Activated CD8-positive, alpha-beta T cell treated with anti-CD3 and anti-CD28 coated beads, Interleukin-2, amount 10 ng/mL, durations not matched to agents 7 days and 5 days (primary cell): ENCODE measurements at places on chromosomes 5 and 9.
A peak's percentile ranks its signal among the peaks of the same experiment; 100 is the strongest.

GRCh38 chr5:80138486-80138885 is 103.3 kb downstream of the THBS4 start:
- H3K27ac ChIP-seq: peak overlapping the region; percentile 77
- no peaks in the 10 kb centered on the region for H3K27me3 ChIP-seq
- peaks cover 73% of the 10 kb centered on the region for H3K36me3 ChIP-seq
- no peak for DNase-seq
- H3K4me3 ChIP-seq: no peak overlapping the region

DNA sequence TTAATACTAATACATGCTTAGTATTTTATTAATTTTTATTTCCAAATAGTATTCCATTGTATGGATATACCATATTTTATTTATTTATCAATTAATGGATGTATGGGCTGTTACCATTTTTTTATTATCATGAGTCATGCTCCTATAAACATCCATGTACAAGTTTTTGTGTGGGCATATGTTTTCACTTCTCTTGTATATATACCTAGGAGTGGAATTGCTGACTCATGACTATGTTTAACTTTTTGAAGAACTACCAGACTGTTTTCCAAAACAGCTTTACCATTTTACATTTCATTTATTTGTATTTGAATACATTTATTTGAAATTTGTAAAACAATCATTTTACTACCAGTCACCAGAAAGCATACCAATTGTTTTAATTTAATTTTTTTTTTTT is 14.1 kb upstream of the LRRC19 start:
- H3K4me1 ChIP-seq: no peaks in the 10 kb centered on the region
- H3K36me3 ChIP-seq: peaks cover 11% of the 10 kb centered on the region
- H3K4me3 ChIP-seq: no peak overlapping the region
- DNase-seq: no peak
- no peak overlapping the region for H3K27ac ChIP-seq

DNA sequence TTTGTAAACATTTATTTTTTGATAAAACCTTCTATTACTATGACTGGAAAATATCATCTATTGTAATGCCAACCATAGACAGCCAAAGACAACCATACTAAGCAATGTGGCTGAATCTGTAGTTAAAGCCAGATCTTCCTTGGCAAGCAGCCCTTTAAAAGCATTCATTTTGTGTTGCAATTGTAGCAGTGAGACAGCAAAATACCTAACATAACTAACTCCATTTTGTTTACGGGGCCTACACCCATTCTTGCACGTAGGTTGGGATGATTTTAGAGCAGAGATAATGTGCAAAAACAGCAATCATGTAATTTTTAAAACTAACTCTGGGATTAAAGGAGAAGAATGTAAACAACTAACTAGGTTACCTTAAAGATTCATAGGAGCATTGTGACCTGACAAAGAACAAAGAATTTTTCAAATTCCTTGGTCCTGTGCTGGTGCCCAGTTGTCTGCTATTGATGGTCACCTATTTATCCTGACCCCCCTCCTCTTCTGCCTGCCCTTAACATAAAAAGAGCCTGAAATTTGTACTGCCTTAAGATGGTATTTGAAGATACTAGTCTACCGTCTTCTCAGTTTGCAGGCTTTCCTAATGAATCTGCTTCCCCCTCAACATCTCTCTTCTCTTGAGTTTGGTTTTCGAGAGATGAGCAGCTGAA is 10.6 kb downstream of the IFNA1 start:
- peaks cover 16% of the 10 kb centered on the region for H3K27me3 ChIP-seq
- H3K36me3 ChIP-seq: no peaks in the 10 kb centered on the region
- no peak for DNase-seq
- H3K27ac ChIP-seq: no peak overlapping the region
- H3K4me3 ChIP-seq: no peak overlapping the region

DNA sequence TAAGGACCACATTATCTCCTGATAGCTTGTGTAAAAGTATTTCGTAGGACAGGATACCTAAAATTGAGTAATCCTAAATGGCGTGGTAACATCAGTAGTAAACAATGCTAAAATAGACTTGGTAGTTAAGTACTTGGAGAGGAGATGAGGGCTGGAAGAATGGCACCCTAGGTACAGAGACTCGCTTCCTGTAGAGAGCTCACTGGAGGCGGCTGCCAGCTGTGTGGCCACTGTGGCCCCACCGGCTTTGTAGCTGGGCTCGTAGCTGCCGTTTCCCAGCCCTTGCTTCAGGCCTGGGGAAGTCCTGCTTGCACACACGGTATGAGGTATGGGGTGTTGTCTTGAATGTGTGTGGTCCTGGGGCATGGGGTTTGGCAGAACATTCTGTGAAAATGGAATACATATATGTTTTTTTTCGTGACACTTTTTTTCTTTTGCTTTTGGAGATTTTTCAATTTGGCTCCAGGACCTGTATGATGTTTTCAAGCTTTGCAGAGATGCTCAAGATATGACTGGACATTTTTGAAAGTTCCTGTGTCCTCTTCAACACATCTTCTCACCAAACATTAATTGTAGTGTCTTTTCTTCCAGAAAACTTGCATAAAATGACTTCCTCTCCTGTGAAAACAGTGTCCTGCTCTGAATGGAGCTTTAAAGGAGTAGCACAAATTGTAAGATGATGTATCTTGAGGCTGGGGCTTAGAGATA is 58.0 kb downstream of the RCL1 start:
- no peak for DNase-seq
- H3K4me3 ChIP-seq: no peak overlapping the region
- H3K27ac ChIP-seq: no peak overlapping the region
- no peaks in the 10 kb centered on the region for H3K27me3 ChIP-seq
- H3K36me3 ChIP-seq: peaks cover 24% of the 10 kb centered on the region

- DNase-seq: peak; percentile 71
- H3K4me3 ChIP-seq: peak overlapping the region; percentile 63
- peaks cover 80% of the 10 kb centered on the region for H3K36me3 ChIP-seq
- no peaks in the 10 kb centered on the region for H3K27me3 ChIP-seq
Observed at GRCh38 chr5:132457371-132458225, 33.0 kb downstream of the IRF1 start.

- H3K4me1 ChIP-seq: no peaks in the 10 kb centered on the region
- no peaks in the 10 kb centered on the region for H3K36me3 ChIP-seq
- no peak for DNase-seq
- no peak overlapping the region for H3K27ac ChIP-seq
- no peaks in the 10 kb centered on the region for H3K27me3 ChIP-seq
- H3K4me3 ChIP-seq: no peak overlapping the region
Observed at GRCh38 chr5:172550096-172550765, 90.8 kb upstream of the NEURL1B start.

- H3K36me3 ChIP-seq: no peaks in the 10 kb centered on the region
- no peak overlapping the region for H3K27ac ChIP-seq
- peaks cover 4% of the 10 kb centered on the region for H3K4me1 ChIP-seq
- H3K4me3 ChIP-seq: no peak overlapping the region
- DNase-seq: no peak
Observed at GRCh38 chr5:158473016-158473635, 614.2 kb upstream of the CLINT1 start.
